Activated naive CD8-positive, alpha-beta T cell treated with anti-CD3 and anti-CD28 coated beads, Interleukin-2, amount 50 U/mL, for 16 hours (primary cell): ENCODE measurements at places on chromosomes 2 and 18.

GRCh38 chr18:38033282-38033681 lies 467.7 kb upstream of the CELF4 start:
- no peak for DNase-seq

DNA sequence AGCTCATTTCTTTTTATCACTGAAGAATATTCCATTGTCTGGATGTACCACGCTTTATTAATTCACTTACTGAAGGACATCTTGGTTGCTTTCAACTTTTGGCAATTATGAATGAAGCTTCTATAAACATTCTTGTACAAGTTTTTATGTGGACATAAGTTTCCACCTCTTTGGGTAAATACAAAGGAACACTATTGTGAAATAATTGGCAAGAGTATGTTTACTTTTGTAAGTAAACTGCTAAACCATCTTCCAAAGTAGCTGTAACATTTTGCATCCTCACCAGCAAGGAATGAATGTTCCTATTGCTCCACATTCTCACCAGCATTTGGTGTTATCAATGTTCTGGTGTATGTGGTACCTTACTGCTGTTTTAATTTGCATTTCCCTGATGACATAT lies 15.8 kb upstream of the VWC2L start:
- no peak for DNase-seq

GRCh38 chr2:207282916-207283315 lies 117.2 kb upstream of the KLF7 start:
- DNase-seq = no peak

DNA sequence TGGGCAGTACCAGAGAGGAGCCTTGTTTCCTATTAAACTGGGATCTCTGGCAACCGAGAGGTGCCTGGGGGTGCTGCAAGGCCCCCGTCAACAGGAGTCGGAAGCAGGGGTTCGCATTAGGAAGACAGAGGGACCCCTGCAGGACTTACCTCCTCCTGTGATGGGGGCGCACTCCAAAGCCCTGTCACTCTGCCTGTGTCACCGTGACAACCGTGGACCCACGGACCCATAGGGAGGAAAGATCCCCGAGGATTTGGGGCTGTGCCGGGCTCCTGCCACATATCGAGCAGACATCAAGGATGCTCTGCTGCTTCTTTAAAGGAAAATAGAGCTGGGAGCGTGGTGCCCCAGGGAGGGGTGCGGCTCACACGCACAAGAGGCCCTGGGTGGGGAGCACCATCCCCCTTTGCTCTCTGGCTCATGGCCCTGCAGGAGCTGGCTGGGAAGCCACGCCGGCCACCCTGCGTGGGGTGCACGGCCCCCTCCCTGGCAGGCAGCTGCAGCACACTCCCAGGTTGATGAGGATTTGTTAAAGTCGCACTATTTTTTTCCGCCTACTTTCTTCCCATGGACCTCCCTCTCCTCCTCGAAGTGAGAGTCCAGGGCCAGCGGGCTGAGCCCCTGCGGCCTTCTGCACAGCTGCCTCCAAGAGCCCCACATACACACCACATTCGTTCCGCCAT lies 167.5 kb downstream of the TWIST2 start:
- DNase-seq = no peak

GRCh38 chr2:195027947-195028346 lies 629.1 kb upstream of the SLC39A10 start:
- no peak for DNase-seq

GRCh38 chr2:134207589-134208209 lies 46.2 kb upstream of the MGAT5 start:
- peak; percentile 26 for DNase-seq

DNA sequence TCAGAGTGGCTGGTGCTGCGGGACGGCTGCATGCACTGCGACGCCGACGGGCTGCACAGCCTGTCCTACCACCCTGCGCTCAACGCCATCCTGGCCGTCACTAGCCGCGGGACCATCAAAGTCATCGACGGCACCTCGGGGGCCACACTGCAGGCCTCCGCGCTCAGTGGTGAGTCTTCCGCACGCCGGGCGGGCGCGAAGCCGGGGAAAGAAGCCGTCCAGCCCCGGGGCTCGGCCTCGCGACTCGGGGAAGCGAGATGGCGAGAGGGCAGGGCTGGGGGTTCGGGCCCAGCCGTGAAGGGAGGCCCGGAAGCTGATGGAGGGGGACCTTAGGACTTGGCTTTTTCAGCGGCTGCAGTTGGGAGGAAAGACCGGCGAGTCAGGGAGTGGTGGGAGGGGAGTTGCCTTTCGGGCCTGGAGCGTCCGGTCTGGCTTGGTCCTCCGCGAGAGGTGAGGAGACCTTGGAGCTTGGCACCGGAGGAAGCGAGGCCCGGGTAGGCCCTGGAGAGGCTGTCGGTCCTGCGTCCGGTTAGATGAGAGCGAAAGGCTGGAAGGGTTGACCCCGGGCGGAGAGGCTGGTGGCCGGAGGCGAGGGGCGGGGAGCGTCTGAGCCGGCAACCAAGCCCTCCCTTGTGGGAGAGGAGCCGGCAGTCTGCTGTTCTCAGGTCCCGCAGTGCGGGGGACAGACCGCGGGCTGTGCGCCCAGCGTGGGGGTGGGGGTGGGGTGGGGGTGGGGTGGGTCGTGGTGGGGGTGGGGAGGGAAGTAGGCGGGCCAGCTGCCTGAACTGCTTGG lies 691 bp downstream of the BIRC6 start:
- no peak for DNase-seq

GRCh38 chr2:60569680-60570111 lies 16.2 kb upstream of the BCL11A start:
- DNase-seq = no peak

DNA sequence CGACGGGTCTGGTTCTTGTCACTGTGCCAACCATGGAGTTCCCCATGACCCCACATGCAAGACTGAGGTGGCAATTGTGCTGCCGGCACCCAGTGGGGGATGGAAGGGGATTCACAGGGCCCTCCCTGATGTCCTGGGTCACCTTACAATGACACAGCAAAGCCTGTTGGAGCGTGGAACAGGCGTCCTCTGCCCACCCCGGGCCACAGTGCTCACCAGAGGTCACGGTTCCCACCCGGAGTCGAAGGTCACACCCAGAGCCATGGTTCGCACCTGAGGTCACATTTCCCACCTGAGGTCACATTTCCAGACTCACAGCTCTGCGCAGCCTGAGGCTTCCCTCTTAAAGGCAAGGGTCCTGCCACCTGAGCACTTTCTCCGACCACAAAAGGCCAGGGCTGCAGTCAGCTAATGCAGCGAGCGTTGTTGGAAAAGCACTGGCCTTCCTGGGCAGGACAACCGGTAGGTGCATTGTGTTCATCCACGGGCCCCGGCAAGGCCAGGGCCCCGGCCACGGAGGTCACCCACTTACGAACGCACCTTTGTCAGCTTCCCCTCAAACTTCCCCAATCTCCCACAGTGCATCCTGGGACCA lies 24.0 kb downstream of the KIF1A start:
- DNase-seq = no peak

DNA sequence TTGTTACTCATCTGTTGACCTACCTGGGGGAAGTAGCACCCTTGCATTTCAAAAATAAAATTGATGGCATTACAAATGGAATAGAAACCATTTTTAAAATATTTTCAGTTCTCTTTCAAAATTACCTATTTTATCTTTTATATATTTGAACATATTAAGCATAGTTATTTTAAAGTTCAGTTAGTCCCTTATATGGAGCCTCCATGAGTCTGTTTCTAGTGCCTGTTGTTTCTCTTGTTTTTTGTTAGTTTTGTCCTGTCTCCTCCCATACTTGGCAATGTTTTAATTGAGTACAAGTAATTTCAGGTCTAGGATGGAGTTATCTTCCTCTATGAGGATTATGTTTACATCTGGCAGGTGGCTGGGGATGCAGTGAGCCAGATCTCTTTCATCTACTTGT lies 5.9 kb upstream of the KCNIP3 start:
- DNase-seq = no peak

GRCh38 chr2:175575346-175576258 lies 394.1 kb upstream of the ATP5MC3 start:
- no peak for DNase-seq

DNA sequence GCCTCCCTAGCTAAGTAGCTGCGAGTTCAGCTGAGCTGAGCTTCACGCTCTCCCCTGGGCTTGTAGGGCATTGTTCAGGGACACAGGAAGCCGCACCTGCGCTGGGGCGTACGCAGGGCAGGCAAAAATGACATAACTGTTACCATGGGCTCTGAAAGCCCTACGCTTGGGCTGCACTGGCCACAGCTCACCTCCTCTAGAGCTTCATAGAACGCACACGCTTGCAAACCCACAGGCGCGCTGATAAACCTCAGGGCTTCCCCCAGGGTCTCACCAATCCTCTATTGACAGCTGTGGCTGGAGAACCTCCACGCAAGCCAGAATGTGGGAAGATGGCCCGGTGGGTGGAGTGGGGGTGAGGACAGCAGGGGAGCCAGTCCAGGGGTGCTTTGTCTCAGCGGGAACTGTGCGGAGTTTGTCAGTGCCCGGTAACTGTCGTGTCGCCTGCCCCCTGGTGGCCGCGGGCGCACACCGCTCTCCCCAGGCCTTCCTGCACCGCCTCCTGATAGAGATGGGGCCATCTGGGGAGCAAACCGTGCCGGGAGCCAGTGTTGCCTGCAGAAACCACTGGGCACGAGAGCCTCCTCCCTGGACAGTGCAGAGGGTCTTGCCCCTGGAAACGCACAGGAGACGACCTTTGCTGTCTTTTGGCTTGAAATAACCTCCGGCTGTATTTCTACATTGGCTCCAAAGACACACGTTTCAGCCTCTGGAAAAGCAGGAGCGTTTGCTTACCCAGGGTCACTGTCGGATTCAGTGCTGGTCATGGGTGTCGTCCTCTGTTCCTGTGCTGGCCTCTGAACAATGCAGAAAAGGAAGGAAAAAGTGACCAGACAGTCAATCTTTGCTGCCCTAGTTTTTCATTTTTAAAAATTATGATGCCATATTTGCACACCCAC lies 17.0 kb upstream of the CIDEA start:
- peak; percentile 20 for DNase-seq

DNA sequence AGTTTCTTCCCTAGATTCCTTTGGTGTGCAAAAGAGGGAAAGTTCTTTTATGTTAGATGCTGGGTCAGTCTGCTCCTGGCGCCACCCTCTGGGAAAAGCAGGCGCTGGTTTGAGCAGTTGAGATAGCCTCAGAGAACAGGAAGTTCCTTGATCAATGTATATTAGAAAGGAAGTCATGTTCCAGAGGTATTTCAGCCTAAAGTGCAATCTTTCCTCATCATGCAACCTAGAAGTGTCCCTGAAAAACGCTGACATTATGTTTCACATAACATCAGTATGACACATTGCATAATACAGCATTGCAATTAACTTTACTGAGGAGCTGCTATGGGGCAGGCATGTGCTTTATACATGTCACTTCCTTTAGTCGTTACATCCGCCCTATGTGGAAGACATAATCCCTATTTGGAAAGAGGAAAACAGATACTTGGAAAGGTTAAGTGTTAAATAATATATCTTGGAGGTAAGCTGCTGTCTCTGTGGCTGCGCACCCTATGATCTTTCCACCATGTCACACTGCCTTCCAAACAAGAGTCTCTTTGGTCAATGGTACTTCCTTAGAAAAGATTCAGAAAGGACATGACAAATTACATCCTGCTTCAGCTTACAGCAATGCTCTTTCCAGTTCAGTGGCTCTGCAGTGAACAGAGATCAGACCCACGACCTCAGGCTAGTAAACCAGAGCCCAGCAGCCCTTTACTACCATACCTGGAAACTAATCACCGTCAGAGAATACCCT lies 369.7 kb downstream of the RAD51AP2 start:
- DNase-seq = no peak

GRCh38 chr2:2302359-2302758 lies 28.7 kb downstream of the MYT1L start:
- DNase-seq = no peak

DNA sequence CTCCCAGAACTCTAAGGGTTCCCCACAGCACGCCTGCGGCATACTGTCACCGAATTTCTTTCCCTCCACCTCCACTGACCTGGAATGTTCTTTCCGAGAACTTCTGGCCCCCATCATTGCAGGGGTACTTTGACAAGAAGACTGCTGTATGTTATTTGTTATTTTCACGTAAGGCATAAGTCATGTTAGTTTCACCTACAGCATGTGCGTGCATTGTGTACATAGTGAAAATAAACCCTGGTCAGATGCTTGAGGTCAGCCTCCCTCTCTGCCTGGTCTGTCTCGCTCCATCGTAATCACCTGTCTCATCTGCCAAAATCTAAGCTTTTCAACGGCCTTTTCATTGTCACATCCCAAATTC lies 4.1 kb downstream of the ABCG8 start:
- no peak for DNase-seq
